ENCODE measurements at places on chromosomes 13 and 19.
A peak's percentile ranks its signal among the peaks of the same experiment; 100 is the strongest.

DNA sequence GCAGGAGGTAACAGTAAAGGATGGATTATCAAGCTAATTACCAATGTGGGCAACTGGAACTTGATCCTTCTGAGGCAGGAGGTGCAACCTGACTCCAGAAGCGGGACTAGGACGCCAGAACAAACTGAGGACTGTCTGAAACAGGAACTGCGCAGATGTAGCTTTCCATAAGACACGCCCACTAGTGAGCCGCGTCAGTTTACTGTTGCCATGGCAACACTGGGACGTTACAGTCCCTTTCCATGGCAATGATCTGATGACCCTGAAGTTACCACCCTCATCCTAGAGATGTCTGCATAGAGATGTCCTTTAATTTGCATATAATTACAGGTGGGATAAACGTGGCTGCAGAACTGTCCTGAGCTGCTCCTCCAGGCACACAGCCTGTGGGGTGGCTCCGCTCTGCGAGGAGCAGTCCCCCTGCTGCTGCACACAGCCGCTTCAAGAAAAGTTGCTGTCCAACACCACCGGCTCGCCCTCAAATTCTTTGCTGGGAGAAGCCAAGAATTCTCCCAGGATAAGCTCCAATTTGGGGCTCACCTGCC lies 816.6 kb downstream of the UQCRFS1 start:
- DNase-seq: no peak

GRCh38 chr13:29878101-29878500 lies 27.7 kb upstream of the UBL3 start:
- no peak for DNase-seq

DNA sequence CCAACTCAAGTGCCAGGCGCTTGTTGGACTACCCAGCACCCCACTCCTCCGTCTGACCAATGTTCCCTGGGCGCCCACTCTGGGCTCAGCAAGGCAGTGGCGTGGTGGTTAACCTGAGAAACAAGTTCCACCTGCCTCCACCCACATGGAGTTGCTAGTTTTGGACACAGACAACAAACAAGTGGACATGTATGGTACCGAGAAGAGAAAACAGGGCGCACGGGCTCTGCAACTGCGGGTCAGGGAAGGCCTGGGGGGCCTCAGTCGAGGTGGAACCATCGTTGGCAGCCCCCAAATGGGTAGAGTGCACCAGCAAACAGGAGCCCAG lies 2.5 kb downstream of the MIER2 start:
- DNase-seq: no peak

DNA sequence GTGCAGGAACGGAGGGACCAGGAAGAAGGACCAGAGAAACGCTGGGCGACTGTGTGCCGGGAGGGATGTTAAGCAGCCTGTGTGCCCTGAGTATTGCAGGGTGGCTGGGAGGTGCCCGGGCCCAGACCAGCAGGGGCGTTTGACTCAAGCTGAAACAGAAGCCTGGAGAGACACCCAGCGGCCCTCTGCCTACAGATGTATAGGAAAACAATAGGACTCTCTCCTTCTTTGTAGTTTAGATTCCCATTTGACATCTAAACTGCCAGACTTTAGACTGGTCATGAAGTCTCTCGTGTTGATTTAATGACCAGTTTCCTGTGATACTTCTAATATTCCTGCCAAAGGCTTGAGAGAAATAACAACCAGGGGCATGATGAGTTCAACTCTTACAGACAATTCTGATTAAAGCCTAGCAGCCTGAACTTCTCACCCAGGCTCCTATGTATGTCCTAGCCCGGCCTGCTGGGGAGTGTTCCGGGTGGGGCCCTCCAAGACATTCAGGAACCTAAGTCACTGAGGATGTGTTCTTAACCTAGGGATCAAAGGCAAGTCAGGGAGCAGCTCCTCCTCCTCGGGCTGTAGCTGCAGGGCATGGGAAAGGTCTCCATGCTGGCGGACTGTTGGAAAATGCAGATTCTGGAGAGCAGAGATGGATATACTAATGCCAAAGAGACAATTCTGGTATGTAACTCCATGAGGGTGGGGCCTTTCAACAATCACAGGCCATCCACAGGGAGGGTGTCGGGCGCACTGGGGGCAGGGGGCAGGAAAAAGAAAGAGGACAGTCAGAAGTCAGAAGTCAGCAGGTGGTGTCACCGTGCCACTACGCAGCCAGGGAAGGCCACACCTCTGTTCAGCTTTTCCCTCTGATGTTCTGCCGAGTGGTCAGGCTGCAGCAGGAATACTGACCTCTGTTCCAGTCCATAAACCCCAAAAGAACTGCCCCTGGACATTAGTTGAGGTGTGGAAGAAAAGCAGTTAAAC lies 131.8 kb downstream of the STARD13 start:
- DNase-seq: peak; percentile 86

DNA sequence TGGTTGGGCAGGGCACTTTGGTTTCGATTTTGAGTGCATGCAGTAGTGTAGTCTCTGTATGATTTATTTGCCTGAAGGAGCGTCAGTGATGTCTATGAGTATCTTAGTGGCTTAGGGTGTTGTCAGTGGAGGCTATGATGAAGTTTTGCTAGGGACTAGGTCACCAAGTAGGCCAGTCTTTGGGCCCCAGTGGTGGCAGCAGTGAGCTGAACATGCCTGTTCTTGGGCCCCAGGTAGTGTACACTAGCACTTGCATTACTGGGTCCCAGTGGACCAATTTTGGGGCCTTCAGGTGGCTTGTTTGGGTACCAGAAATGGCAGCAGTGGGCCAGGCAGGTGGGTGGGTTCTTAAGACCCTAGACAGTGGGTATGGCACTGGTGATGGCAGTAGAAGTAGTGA lies 598.7 kb upstream of the SPRY2 start:
- DNase-seq: no peak

DNA sequence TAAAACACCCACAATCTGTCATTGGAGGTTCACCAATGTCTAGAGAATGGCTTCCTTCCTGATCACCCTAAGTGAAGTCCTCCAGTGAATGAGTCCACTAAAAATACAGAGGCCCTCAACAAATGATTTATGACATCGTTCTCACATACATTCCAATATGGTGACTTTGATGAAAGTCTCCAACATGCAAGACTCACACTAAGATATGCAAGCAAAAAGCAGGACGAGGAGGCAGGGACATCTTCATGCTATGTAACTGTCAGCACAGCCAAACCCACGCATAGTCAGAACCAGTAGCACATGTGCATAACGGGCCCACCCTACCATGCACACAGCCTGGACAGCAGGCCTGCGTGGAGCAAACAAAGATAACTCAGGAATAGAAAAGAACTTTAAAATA lies 16.6 kb upstream of the LSM14A start:
- DNase-seq: no peak

DNA sequence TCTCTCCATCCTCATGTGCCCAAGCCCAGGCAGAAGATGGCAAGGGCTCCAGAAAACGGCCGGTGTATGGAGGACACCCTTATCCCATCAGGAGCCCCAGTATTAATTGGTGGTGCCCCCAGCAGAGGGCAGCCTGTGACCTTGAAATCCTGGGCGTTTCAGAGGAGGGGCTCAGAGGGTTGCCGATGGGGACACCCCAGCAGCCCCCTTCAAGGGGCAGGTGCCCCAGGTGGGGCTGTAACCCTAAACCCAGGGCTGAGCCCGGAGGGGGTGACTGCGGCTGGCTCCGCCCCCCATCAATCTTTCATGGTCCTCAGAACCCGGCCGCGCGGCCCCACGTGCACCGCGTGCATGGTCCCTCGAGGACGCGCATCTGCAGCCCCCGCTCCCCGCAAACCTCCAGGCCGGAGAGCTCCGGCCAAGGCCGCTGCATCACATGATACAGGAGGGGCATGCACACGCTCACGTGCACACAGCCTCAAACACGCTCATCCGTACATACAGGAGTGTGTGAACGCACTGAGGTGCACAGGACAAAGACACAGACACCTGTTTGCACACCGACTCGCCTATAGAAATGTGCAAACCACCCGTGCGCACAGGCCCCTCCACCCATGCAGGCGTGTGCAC lies 949 bp downstream of the RAB3A start:
- DNase-seq: no peak

DNA sequence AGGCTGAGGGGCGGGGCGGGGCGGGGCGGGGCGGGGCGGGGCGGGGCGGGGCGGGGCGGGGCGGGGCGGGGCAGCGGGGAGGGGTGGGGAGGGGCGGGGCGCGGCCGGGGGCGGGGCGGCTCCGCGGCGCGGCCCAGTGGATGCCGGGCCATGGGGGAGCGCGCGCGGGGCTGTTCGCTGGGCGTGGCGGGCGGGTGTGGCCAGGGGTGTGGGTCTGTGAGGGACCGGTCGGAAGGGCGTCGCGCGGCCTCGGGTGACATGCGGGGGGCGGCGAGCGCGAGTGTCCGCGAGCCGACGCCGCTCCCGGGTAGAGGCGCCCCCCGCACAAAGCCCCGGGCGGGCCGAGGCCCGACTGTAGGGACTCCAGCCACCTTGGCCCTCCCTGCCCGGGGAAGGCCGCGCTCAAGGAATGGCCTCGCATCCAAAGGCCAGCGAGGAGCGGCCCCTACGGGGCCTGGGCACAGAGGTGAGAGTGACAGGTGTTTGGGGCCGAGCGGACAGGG lies at the start of gene ZFP28:
Gene ZFP28 (plus strand): TSS at position 188 of the 503 bp plus-strand sequence. CDS start 71 bp downstream, at position 259.
- no peak for DNase-seq

GRCh38 chr19:33859016-33859415 lies 62.3 kb downstream of the KCTD15 start:
- DNase-seq: no peak

DNA sequence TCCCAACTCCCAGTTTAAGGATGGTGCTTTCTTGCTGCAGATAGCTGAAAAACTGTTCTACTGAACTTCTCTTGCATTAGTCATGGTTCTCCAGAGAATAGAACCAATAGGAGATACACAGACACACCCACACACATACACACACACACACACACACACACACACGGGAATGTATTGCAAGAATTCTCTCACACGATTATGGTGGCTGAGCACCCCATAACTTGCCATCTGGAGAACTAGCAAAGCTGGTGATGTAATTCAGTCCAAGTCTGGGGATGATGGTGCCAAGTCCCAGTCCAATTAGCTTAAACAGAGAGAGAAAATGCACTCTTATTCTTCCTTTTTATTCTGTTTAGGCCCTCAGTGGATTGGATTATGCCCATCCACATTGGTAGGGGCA lies 643.9 kb downstream of the DIAPH3 start:
- no peak for DNase-seq

DNA sequence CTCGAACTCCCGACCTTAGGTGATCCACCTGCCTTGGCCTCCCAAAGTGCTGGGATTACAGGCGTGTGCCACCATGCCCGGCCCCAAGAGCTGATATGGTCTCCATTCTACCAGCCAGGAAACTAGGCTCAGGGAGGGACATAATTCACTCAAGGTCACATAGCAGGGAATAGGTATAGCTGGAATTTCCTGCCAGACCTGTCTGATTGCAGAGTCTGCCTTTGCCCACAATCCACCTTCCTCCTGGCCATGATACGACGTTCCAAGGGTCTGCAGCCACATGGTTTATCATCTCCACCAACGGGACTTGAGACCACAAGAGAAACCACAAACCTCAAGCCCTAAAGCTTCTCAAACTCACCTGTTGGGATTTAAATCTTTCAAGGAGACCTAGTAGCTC lies 32.0 kb downstream of the ZNRF4 start:
- DNase-seq: no peak

DNA sequence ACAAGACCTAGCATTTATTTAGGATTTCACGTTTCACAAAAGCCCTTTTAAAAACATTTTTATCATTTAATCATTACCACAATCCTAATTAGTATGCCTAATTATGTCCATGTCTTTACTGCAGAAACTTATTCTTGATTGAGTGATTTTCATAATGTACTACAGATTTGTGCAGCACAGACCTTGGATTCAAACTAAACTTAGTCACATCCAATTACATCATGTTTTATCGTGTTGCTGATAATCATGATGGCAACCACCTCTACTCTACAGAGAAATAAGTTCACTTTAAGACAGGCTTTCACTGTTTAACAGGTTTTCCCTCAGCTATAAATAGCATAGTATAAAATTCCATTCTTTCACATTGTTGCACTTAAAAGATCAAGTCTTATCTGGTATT lies 240.9 kb upstream of the RFC3 start:
- no peak for DNase-seq

GRCh38 chr19:45424191-45425058 lies 708 bp upstream of the ERCC1 start:
- DNase-seq: peak; percentile 80

All from glomerular endothelial cell (primary cell).